Ovary (tissue), 10 donors: ENCODE measurements at places on chromosomes 3 and 15. TPM values are rescaled to one million over a fixed set of nuclear protein-coding genes. Genes with fewer than 3 reads are reported as not detected.
A peak's percentile ranks its signal among the peaks of the same experiment; 100 is the strongest.

The ANKUB1 gene
- not detected for polyA plus RNA-seq

DNA sequence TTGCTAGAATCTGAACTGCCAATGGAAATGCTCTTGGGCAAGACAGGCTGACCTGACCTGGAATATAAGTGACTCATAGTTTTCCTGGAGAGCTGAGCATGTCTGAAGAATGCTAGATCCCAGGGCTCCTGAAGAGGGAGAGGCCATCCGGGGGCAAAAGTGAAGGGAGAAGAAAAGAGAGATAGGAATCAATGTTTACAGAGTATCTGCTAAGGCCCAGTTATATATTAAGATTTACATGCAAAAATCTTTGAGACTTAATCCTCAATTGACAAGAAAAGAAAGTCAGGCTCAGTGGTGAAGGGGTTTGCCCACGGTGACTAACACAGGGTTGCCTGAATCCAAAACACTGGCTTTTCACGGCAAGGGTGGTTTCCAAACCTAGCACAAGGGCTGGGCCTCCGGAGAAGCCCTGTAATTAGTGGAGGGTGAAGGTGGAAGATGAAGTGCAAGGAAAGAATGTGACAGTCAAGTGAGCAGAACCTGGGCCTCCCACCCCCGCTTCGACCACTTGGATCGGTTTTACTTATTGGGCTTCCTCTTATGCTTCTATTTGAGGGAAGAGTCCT is 91.7 kb upstream of the FGF12 start:
- H3K4me1 ChIP-seq, result peaks cover 2% of the 10 kb centered on the region
- H3K36me3 ChIP-seq, result no peaks in the 10 kb centered on the region

The TIMP4 gene
- 4.3 TPM for polyA plus RNA-seq

The C15orf40 gene
- polyA plus RNA-seq, result 8.4 TPM

DNA sequence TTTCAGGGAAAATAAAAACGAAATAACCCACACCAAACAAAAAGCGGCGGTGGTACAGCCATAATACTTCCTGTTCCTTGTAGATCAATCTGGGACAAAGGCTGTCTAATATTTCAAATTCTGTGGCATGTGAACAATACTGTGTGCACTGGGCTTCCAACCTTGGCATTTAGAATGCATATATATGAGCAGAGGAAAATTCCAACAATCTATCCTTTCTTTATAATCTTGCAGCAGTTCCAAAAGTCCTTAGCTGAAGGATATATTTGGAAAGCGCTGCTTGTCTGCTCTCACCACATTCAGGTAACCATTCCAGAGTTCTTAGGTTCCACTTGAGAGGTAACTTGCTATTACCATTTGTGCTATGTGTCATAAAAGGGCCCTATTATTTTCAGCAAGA is 231.8 kb downstream of the RBMS3 start:
- no peaks in the 10 kb centered on the region for H3K27me3 ChIP-seq
- DNase-seq, result no peak
- H3K4me3 ChIP-seq, result no peak overlapping the region

DNA sequence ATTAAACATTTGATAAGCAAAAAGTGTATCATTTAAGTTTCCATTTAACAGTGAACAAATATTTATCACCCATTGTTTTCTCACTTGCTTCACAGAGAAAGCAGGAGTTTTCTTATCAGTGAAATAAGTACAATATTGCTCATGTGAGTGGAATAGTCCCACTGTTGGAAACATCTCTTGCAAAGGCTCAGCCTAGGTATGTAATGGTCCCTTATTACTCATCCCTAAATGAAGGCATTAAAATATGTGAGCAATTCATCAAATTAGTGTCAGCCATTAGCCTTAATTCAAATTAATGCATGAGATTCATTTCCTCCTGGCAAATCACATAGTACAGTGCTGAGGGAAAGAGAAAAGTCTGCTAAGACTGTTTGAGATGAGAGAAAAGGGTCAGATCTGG is 9.6 kb upstream of the FMN1 start:
- H3K4me1 ChIP-seq, result no peaks in the 10 kb centered on the region
- no peaks in the 10 kb centered on the region for H3K27me3 ChIP-seq
- no peaks in the 10 kb centered on the region for H3K36me3 ChIP-seq
- no peak for DNase-seq
- no peak overlapping the region for H3K4me3 ChIP-seq
- H3K27ac ChIP-seq, result no peak overlapping the region

- H3K27me3 ChIP-seq, result no peaks in the 10 kb centered on the region
- H3K36me3 ChIP-seq, result no peaks in the 10 kb centered on the region
- no peaks in the 10 kb centered on the region for H3K4me1 ChIP-seq
- no peak overlapping the region for H3K27ac ChIP-seq
These were observed 168.5 kb downstream of the SV2B start for GRCh38 chr15:91268510-91268909.

The CLRN1 gene
- polyA plus RNA-seq, result not detected

The PPM1M gene
- 25.7 TPM for polyA plus RNA-seq

DNA sequence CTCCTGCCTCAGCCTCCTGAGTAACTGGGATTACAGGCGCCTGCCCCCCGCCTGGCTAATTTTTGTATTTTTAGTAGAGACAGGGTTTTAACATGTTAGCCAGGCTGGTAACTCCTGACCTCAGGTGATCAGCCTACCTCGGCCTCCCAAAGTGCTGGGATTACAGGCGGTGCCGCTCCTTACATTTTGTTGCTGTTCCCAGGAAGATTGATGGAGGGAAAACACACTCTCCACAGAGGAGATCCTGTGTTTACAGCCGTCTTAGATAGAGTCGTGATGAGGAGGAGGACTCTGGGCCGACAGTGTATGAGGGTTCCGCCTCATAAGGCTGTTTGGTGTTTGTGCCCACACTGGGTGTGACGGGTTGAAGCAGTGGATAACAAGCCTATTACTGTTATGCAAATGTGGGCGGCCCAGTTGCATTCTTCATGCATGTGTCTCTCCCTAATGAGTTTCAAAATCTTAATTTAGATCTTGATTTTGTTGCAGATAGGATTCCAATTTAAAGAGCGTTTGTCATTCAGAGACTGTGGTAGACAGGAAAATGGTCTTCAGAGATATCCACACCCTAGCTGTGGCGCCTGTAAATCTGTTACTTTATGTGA is 60.0 kb downstream of the APBA2 start:
- no peak for DNase-seq
- H3K27ac ChIP-seq, result no peak overlapping the region

GRCh38 chr15:66766282-66767230 is 64.5 kb downstream of the SMAD6 start:
- no peak overlapping the region for H3K27ac ChIP-seq
- H3K4me1 ChIP-seq, result peaks cover 32% of the 10 kb centered on the region
- no peak for DNase-seq
- H3K4me3 ChIP-seq, result no peak overlapping the region
- no peaks in the 10 kb centered on the region for H3K36me3 ChIP-seq

The AADACL2 gene
- polyA plus RNA-seq, result not detected

GRCh38 chr3:53186726-53187125 is 25.7 kb downstream of the PRKCD start:
- no peaks in the 10 kb centered on the region for H3K27me3 ChIP-seq
- no peaks in the 10 kb centered on the region for H3K4me1 ChIP-seq
- H3K27ac ChIP-seq, result no peak overlapping the region
- H3K36me3 ChIP-seq, result no peaks in the 10 kb centered on the region
- no peak overlapping the region for H3K4me3 ChIP-seq

DNA sequence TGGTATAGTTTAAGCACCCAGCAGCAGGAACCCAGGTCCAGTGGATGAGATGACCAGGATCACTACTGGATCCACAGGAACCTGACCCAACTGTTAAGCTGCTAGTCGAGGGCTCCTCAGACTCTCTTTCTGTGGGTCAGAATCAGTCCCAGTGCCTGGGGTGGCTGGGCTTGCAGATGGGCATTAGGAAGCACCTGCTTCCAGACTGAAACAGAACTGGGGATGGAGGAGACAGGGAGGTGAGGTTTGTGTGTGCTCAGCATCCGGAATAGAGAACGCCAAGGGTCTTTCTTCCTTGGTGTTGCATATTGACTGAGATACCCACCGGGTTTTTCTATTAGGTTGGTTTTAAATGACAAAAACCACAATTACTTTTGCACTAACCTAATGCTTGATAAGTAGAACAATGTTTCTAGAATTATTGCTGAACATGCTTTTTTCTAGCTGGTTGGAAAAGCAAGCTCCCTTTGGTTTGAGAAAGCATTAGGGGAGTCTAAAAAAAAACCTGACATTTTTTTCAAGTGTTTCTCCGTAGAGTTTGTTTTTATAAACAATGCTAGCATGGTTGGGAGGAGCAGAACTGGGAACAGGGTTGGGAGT is 779 bp downstream of the ST3GAL6 start:
- H3K4me1 ChIP-seq, result peaks cover 4% of the 10 kb centered on the region
- no peak overlapping the region for H3K27ac ChIP-seq
- DNase-seq, result no peak
- no peaks in the 10 kb centered on the region for H3K36me3 ChIP-seq
- no peak overlapping the region for H3K4me3 ChIP-seq
- H3K27me3 ChIP-seq, result no peaks in the 10 kb centered on the region

DNA sequence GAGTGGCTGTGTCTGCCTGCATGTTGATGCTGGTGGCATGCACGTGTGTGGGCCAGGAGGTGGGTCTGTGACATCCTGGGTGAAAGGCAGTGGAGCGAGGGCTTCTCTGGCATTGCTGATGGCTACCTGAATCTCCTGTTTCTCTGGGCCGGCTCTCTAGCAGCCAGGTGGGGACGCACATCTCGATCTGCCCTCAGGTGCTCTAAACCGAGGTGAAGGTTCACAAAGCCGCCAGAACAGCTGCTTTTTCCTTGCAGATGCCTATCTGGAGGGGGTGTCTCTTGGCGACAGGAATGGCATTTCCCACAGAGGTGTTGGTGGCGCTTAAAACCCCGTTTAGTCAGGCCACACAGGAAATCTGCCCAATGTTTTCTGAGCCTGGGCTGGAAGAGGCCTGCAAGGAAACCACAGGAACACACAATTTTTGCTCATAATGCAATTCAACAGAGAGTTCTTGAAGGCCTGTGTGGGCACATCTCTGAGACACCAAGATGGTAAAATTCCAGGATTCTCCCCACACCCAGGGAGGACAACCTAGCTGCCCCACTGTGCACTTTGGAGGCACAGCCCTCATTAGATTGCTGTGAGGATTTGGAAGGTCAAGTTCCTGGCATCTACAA is 11.9 kb downstream of the TMEM158 start:
- peaks cover 3% of the 10 kb centered on the region for H3K4me1 ChIP-seq
- no peak overlapping the region for H3K27ac ChIP-seq
- no peaks in the 10 kb centered on the region for H3K27me3 ChIP-seq
- no peak for DNase-seq

GRCh38 chr3:156615592-156616173 is 58.7 kb upstream of the TIPARP start:
- H3K4me3 ChIP-seq, result no peak overlapping the region
- no peak for DNase-seq
- no peaks in the 10 kb centered on the region for H3K4me1 ChIP-seq
- H3K36me3 ChIP-seq, result no peaks in the 10 kb centered on the region
- H3K27ac ChIP-seq, result no peak overlapping the region

The CEP19 gene
- 2.0 TPM for polyA plus RNA-seq

- H3K4me1 ChIP-seq, result no peaks in the 10 kb centered on the region
- no peak for DNase-seq
- no peak overlapping the region for H3K27ac ChIP-seq
- H3K36me3 ChIP-seq, result no peaks in the 10 kb centered on the region
- no peak overlapping the region for H3K4me3 ChIP-seq
- no peaks in the 10 kb centered on the region for H3K27me3 ChIP-seq
These were observed 162.7 kb downstream of the FGF12 start for GRCh38 chr3:192564611-192565010.

The MYRIP gene
- 5.5 TPM for polyA plus RNA-seq

DNA sequence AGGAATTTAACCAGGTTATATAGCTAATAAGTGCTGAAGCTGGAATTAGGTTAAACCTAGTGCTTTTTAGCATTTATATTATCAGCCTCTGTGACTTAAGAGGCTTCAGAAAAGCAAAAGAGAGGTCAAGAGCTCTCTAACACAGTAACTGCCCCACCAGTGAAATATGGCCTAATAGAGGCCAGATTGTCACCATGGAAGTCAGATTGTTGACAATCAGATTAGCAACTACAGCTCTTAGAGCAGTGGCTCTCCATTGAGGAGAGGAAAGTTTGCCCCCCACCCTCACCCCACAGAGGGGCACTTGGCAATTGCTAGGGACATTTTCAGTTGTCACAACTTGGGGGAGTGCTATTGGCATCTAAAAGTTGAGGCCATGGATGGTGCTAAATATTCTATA is 23.3 kb upstream of the LMOD3 start:
- no peak overlapping the region for H3K4me3 ChIP-seq
- no peak for DNase-seq
- H3K27ac ChIP-seq, result no peak overlapping the region
- no peaks in the 10 kb centered on the region for H3K36me3 ChIP-seq

GRCh38 chr3:178712247-178712646 is 176.0 kb downstream of the KCNMB2 start:
- H3K27ac ChIP-seq, result no peak overlapping the region
- no peaks in the 10 kb centered on the region for H3K27me3 ChIP-seq
- no peak overlapping the region for H3K4me3 ChIP-seq
- H3K4me1 ChIP-seq, result no peaks in the 10 kb centered on the region

DNA sequence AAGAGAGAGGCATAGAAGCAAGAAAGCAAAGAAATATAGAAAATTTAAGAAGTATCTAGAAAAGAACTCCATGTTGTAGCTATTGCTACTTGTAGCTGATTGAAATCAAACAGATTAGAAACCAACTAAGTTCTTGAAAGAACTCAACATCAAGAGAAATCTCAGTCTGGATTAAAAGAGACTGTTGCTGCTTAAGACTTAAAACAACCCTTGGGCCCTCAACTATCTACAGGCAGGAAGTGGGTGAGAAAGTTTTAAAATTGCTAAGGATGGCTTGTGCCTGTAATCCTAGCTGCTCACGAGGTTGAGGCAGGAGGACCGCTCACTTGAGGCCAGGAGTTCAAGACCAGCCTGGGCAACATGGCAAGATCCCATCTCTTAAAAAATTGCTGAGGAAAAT is 39.3 kb upstream of the C15orf61 start:
- no peaks in the 10 kb centered on the region for H3K27me3 ChIP-seq
- no peaks in the 10 kb centered on the region for H3K4me1 ChIP-seq
- DNase-seq, result no peak
- no peak overlapping the region for H3K27ac ChIP-seq

The CCR5 gene
- polyA plus RNA-seq, result 0.45 TPM

The P3H2 gene
- 19.6 TPM for polyA plus RNA-seq

GRCh38 chr3:15324379-15324808 is 8.0 kb downstream of the SH3BP5 start:
- H3K27me3 ChIP-seq, result no peaks in the 10 kb centered on the region
- H3K36me3 ChIP-seq, result no peaks in the 10 kb centered on the region
- H3K4me1 ChIP-seq, result peaks cover 42% of the 10 kb centered on the region
- peak; percentile 77 for DNase-seq
- H3K27ac ChIP-seq, result peak overlapping the region; percentile 75

- H3K4me3 ChIP-seq, result no peak overlapping the region
- H3K36me3 ChIP-seq, result no peaks in the 10 kb centered on the region
- DNase-seq, result no peak
- no peak overlapping the region for H3K27ac ChIP-seq
- H3K4me1 ChIP-seq, result peaks cover 6% of the 10 kb centered on the region
These were observed 64.5 kb downstream of the DAPK2 start for GRCh38 chr15:63981596-63982320.

The AMOTL2 gene
- 28.7 TPM for polyA plus RNA-seq

DNA sequence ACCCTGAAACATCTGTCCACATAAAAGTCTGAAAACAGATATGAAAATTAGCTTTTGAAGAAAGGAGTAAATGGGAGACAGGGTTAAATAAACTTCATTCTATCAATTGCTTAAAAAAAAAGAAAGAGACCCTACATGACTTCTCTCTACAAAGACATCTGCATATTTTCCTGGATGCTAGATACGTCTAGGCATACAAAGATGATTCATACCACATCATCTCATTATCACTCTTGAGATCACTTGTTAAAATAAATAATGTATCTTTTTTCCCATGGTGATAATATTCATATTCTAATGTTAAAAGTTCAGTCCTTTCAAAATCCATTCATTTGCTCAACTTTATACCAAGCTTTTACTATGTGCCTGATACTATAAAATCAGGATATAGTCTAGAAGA is 295.8 kb downstream of the MAGI1 start:
- H3K27me3 ChIP-seq, result no peaks in the 10 kb centered on the region
- H3K27ac ChIP-seq, result no peak overlapping the region
- H3K4me3 ChIP-seq, result no peak overlapping the region
- H3K4me1 ChIP-seq, result no peaks in the 10 kb centered on the region
